ENCODE measurements at places on chromosomes 5 and 9. TPM values are rescaled to one million over a fixed set of nuclear protein-coding genes. Genes with fewer than 3 reads are reported as not detected.

The PTPRD gene
- 10.9 TPM for total RNA-seq

DNA sequence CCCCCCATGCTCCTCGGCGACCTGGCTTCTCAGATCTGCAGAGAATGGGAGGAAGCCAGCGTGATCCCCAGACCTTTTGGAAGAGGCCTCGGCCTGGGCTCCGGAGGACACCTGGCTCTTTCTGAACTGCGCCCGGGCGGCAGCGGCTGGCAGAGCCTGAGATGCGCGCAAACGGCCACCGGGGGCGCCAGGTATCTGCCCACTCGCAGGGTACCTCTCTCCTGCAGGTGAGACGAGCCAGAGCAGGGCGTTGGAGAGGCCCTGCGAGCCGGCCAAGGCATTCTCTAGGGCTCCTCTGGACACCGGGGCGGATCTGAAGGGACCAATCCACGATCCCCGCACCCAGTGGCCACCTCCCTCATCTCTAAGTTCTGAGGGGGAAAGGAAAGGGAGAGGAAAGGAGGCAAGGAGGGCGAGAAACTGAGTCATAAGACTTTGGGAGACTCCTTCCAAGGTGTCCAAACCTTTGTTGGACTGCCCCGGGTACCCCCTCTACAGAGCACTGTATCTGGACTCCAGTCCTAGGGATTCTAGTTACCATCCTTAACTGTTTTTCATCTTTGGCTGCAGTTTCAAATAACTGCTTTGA is 55.0 kb upstream of the SLC46A2 start:
- no peak for DNase-seq

DNA sequence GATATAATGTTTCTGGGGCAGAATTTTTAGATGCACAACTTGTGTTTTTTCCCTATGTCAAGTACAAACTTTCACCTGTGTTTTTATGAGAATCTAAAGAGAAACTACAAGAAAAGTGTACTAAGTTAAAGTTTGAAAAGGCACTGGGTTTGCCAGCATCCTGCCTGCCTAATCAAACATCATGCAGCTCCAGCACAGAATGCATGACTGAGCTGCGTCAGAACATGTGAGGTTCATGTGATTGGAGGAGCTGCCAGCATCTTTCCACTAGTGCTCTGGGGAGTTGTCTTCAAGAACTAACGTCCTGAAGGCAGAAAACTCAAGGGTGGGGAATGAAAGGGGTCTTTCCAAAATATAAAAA is 46.1 kb upstream of the RIC1 start:
- DNase-seq: peak; percentile 57

- no peak for DNase-seq
Observed at GRCh38 chr5:61569353-61569752, 237.3 kb downstream of the ZSWIM6 start.

GRCh38 chr5:170554521-170555267 is 50.9 kb downstream of the KCNIP1 start:
- DNase-seq: no peak

The CXXC5 gene
- 6.1 TPM for total RNA-seq

- no peak for DNase-seq
Observed at GRCh38 chr9:134655101-134655500, 13.5 kb downstream of the COL5A1 start.

The DDX4 gene
- under 0.01 TPM for total RNA-seq

The SCGB3A2 gene
- total RNA-seq: not detected

Data from bronchial epithelial cell (primary cell).